ENCODE measurements at places on chromosomes 1 and 21.

DNA sequence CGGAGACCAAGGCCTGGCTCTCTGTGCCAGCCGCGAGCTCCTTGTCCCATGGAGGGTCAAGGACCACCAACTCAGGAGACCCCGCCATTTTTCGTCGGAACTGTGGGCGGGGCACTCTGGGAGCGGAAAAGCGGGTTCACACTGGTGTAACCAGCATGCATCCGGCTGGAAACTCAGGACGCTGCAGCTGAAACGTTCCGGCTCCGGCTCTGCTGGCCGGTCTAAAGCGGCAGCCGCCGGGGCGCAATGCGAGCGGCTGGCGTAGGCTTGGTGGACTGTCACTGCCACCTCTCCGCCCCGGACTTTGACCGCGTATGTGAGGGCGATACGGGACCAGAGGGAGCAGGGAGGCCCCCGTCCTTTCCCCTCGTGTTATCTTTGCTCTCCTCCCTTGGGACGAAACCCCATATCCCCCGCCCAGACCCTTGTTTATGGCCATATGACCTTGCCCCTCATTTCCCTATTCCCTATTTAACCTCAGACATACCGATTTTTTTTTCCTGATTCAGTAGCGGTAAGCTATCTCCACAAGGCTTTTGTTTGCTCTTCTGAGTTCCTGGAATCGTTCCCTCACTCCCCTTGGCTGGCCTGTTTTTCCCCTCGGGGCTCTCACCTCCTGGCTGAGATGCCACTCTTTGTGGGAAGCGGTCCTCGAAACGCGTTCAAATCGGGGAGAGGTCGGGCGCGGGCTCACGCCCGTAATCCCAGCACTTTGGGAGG lies at the start of the genes NSL1 and TATDN3:
Gene NSL1, minus strand, starts transcription at position 102 of the 720 bp plus-strand sequence. Its CDS starts 14 bp downstream, at position 88.
Gene TATDN3, plus strand, starts transcription at position 219 of the 720 bp plus-strand sequence. Its CDS starts 28 bp downstream, at position 247.
- peak; percentile 98 for DNase-seq

DNA sequence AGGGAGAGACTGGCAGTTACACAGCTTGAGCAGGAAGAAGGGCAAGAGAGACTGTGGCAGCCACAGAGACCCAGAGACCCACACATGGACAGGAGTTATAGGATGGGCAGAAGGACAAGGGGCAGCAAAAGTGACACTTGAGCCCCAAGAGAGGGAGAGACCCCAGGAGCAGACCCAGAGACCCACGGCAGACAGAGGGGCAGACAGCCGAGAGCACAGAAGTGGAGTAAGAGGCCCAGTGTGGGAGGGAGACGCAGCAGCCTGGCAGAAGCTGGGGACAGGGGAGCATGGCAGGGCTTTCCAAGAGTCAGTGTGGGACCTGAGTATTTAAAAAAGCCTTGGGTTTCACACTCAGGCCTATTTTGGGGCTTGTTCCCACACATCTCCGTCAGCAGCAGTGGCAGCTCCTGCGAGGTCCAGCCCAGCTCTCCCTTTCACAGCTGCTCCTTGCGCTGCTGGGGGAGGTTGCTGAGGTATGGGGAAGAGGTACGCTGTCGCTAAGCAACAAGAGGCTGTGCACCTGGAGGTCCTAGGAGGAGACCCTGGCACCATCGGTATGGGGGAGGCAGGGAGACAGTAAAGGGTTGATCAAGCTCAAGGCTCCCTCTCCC lies 9.0 kb upstream of the MEF2D start:
- no peak for DNase-seq

DNA sequence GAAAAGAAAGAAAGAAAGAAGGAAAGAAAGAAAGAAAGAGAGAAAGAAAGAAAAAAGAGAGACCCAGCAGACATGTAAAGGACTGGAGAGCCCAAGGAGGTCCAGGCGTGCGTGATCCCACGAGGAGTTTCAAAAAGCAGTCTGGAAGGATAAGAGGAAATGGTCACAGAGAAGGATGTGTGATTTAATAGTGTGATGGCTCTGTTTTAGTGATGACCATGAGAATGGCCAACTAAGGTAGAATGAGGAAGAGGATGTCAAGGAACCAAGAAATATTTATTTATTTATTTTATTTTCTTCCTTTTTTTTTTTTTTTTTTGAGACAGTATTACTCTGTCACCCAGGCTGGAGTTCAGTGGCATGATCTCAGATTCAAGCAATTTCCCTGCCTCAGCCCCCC lies 25.5 kb downstream of the PTGS2 start:
- no peak for DNase-seq

DNA sequence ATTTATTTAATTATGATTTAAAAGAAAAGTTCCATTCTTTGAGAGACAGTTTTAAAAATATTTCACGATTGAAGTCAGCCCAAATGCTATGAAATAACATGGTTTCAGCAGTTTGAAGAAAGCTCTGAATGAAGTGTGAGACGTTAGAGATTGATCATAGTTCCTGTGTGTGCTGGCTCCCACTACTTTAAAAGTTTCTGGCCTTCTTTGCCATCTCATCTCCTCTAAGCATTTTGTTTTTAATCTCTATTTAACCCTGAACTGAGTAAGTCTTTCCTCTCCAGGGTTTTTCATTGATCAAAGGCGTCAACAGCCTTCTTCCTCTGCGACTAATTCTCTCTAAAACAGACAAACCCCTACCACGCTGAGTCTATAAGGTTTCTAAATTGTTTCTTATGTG lies 225.3 kb upstream of the B3GALT2 start:
- DNase-seq, result no peak

GRCh38 chr21:35019631-35020032 lies 29.5 kb downstream of the RUNX1 start:
- no peak for DNase-seq

Data from astrocyte of the hippocampus (primary cell).